ENCODE measurements at places on chromosomes 6 and 20. TPM values are rescaled to one million over a fixed set of nuclear protein-coding genes. Genes with fewer than 3 reads are reported as not detected.

DNA sequence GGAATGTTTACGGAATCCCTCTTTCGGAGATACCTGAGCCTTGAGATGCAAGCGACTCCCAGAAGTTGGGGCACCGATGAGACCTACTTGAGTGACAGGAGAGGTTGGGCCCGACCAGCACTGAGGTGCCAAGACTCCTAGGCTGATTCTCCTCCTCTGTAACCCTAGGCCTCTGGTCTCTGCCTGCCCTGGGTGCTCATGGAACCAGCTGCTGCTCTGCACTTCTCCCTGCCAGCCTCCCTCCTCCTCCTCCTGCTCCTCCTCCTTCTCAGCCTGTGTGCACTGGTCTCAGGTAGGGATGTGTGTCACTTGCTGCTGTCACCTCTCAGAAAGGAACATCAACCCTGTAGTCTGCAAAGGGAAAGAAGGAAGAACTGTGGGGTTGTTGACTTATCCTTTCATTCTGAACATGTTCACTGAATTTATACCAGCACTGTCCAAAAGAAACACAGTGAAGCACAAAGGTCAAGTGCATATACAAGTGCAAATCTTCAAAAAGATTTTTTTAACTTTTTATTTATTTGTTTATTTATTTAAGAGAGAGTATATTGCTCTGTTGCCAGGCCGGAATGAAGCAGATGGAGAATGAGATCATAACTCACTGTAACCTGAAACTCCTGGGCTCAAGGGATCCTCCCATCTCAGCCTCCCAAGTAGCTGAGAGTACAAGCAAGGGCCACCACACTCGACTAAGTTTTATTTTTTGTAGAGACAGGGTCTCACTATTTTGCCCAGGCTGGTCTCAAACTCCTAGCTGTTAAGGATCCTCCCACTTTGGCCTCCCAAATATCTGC is 913 bp downstream of the BTN2A2 start:
- peak; percentile 21 for DNase-seq

GRCh38 chr6:11875325-11876109 is 96.9 kb upstream of the ADTRP start:
- DNase-seq = no peak

DNA sequence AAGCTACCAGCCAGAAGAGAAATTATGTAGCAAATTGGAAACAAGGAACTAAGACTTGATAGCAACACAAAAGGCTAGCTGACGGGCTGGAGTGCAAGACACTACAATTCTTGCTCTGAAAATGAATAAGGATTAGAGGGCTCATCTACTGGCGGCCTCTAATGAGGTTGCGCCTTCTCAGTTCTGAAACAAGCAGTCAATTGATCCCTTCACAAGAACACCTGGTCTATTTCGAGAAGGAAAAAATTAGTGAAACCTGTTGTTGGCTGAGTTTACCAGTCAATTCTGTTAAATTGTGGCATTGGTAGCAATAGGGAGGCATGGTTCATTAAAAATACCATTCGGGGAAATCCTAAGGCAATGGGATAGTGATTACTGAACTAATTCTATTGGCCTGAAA is 74.8 kb upstream of the JARID2 start:
- DNase-seq = no peak

- no peak for DNase-seq
Observed at GRCh38 chr6:13952101-13952500, 27.3 kb downstream of the RNF182 start.

GRCh38 chr6:163149279-163149848 is 265.2 kb upstream of the QKI start:
- DNase-seq = no peak

DNA sequence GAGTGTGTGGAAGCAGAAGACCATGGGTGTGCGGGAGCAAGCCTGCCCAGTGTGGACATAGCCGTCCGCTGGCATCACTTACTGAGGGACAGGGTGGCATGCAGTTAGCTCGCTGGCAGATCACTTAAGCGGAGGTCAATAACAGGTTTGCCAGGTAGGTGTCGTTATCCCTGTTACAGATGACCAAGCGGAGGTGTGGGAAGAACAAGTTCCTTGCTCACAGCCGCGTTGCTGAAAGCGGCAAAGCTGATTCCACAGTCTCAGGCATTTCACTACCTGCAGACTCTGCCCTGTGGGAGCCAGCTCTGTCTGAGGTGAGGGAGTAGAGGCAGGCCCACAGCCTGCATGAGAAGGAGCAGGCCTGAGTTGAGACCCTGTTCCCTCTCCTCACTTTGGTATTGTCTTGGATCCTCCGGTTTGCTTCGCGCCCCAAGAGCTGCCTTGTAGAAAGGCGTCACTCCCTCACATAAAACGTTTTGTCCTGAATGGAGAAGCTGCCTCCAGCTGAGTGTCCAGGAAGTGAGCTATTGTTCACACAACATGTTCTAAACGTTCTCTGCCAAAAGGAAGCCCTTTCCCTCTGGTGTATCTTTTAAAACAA is 96.9 kb downstream of the TCP11 start:
- DNase-seq = peak; percentile 29

DNA sequence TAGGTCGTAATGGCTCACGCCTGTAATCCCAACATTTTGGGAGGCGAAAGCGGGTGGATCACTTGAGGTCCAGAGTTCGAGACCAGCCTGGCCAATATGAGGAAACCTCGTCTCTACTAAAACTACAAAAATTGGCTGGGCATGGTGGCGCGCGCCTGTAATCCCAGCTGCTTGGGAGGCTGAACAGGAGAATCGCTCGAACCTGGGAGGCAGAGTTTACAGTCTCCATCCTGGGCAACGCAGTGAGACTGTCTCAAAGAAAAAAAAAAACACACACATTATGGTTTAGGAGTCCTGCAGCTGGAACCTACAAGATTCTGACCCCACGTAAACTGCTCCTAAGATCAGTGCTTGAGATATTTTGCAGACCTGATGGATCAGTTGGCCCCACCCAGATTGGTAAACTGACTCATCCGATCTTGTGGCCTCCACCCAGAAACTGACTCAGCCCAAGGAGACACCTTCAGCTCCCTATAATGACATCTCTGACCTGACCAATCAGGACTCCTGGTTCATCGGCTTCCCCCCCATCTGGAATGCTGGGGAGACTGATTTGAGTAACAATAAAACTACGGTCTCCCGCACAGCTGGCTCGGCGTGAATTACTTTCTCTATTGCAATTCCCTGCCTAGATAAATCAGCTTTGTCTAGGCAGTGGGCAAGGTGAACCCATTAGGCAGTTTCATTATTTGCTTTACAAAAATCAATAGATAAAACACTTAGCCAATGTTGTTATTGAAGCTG is 96.2 kb upstream of the BTN3A2 start:
- no peak for DNase-seq

The ZNF165 gene
- 3.5 TPM for total RNA-seq

DNA sequence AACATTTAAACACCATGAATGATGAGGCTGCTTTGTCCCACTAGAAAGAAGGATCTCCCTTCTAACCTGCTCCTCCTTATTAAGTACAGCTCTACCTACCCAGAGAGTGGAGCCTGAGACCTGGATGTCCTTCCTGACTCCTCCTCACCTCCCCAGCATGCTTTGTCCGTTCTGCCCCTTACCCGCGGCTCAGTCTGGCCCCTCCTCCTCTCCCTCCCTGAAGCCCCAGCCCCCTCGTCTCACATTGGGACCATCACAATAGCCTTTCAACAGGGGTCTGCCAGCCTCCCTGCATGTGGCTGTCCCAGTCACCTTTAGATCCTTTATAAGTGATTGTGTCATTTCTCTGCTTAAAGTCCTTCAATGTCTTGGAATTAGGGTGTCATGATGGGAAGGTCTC is 72.5 kb downstream of the DZANK1 start:
- DNase-seq = no peak

GRCh38 chr20:17678295-17678694 is 3.7 kb downstream of the RRBP1 start:
- peak; percentile 9 for DNase-seq

The C6orf15 gene
- not detected for total RNA-seq

GRCh38 chr6:38021029-38021428 is 201.5 kb downstream of the ZFAND3 start:
- no peak for DNase-seq

GRCh38 chr6:50030350-50030749 is 8.6 kb upstream of the DEFB110 start:
- DNase-seq = peak; percentile 31

The CALHM4 gene
- not detected for total RNA-seq

GRCh38 chr6:21595285-21596144 is 2.0 kb downstream of the SOX4 start:
- peak; percentile 83 for DNase-seq

DNA sequence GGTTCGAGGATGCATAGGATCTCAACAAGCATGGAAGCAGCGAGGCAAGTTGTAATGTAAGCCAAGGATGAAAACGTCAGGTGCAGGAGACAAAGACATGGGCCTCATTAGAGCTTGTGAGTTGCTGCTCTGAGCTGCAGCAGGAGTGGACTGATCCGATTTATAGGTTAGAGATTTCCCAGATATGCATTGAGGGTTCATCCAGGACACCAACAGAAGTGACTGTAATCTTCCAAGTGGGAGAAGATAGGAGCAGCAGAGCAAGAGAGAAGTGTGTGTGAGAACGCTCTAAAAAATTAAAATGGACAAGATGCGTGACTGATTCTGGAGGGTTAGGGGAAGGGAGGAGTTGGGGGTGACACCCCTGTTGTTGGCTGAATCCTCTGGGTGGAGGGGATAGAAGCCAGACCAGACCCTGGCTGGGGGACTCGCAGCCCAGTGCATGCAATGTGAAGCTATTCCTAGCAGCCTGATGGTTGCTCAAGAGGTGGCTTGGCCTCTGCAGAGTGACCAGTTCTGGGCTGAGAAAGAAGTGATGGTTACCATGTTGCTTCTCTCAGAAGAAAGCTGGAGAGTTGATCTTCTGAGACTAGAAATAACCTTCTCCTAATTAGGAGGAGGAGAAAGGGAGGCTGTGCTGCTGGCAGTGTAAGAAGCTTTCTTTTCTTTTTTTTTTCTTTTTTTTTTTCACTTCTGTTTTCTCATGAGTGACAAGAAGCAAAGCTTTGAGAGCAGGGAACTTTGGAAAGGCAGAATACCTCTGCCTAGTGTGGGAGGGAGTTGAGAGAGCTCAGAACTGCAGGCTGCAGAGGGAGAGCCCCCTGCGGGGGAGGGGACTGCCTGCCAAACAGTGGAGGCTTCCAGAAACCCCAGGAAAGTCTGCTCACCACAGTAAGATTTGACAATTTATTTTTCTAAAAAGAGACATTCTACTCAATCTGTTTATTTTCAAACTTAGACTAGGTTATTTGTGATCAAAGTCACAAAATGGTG is 116.9 kb downstream of the SLX4IP start:
- no peak for DNase-seq

DNA sequence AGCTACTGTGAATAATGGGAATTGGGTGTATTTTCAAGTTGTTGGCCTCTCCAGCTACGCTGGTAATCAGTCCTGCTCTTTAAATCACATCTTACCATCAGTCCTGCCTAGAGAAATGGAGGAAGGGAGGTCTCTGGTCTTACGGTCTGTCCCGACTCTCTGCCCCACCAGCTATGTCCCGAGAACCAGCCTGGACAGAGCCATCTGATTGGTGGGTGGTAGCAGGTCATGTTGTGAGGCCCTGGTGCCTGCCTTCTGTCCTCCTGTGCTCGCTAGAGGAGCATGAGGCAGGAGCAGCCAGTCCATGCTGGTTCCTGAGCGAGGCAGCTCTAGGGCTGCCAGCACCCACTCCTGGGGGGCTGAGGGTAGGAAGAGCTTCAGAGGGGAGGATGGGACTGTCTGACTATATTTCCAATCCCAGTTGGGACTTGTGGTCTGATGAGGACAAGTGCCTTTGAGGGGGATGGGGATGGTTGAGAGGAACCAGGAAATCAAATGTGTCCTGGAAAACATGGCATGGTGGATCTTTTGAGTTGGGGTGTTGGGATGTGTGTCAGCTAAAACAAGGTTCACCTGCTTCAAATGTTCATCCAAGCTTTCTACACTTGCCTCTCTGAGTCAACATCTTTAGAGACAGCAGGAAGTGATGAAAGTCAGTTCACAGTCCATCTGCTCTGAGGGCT is 33.0 kb downstream of the SYNJ2 start:
- peak; percentile 30 for DNase-seq

GRCh38 chr6:158591810-158592209 is 31.9 kb downstream of the TMEM181 start:
- DNase-seq = no peak

DNA sequence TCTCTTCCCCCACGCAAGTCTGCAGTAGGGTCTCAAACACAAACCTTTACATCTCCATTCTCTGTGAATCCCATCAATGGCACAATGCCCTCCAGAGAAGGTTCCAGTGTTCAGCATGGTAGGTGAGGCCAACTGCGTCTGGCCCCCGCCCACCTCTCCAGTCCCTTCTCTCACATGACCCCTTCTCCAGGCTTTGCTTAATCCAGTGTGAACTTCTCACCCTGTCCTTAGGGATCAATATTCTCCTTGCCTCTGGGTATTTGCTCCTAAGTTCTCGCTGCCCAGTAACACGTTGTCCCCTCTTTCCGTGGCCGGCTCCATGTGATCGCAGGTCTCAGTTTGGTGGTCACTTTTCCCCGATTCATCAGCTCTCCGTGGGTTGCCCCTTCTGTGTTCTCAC is 225.1 kb upstream of the PMEPA1 start:
- no peak for DNase-seq

DNA sequence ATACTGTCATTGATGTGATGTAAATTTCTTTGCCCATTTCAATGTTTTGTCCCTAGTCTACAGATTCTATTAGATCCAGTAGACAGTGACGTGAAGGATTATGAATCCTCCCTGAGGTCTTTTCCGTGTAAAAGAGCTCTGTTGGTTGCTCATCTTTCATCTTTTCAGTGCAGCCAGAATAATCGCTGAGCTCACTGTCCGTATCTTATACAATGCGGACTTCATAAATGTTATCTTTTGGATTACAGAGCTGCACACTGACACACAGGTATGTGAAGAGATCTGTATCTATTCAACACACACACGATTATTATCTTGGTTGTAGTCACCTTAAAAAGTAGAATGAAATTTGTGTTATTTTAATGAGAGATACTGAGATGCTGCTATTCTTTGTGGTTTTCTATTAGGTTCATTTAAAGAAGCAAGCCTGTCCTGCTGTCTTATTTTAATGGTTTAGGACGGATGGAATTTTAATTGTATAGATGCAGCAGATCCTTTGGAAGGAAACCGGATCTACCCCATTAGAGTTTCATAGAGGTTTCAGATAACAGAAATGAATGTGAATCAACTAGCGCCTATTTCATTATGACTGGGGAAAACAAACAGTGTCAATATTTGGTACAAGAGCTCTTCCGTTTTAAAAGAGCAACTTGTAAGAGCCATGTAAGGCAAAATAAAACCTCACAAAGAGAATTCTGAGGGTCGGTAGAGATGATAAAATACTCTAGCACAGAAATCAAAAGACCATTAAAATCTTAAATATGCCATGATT is 79.4 kb downstream of the BMP6 start:
- DNase-seq = no peak

GRCh38 chr6:100347901-100348550 is 116.7 kb downstream of the SIM1 start:
- DNase-seq = no peak

Data from pancreas (tissue), 10 donors.